CD4-positive, alpha-beta T cell treated with Interleukin-2 at 100 ng/mL for 4 hours (primary cell): ENCODE measurements at places on chromosomes 6 and 20.

DNA sequence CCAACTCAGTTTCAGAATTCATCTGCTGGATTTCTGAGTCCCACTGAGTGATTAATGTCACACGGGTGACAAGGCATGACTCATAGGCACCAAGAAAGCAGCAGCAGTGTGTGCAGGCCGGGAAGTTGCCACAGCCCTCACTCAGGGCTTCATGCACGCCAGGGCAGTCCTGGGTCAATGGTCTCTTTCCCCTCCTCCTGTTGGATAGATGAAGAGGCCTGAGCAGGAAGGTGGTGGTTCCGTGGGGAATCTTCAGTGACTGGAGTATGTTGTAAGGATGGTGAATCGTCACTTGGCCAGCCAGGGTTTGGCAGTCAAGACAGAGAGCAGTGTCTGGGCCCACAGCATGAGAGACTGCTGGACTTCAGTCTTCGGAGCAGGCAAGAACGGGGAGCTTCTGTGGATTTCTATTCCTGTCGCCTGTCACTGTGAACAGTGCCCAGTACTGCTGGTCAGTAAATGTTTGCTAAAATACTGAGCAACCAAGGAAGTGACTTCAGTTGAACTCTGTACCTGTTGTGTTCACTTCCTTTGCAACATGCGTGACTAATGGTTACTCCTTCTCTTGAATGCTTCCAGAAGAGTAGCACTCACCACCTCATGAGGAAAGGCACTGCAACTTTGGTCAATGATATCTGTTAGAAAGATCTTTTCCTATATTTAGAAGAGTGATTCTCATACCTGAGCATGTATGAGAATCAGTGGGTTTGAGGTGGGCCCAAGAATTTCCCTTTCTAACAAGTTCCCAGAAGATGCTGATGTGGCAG is 62.0 kb upstream of the CD93 start:
- no peak for DNase-seq

- DNase-seq = no peak
These were observed 94.9 kb downstream of the CDH4 start for GRCh38 chr20:61346996-61347395.

DNA sequence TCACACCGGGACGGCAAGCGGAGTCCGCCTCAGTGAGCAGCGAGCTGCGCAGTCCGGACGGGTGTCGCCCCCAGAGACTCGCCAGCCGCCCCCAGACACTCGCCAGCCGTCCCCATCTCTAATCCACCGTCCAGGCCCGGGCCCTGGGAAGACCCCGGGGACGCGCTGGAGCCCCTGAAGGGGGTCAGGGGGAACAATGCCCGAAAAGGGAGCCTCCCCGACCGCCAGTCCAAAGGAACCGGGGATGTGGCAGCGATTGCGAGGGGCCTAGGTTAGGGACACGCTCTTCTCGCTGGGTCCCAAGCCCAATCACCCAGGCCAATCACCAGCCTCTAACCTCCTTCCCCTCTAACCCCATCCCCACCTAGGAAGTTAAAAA is 33.1 kb downstream of the TFAP2A start:
- DNase-seq = no peak

DNA sequence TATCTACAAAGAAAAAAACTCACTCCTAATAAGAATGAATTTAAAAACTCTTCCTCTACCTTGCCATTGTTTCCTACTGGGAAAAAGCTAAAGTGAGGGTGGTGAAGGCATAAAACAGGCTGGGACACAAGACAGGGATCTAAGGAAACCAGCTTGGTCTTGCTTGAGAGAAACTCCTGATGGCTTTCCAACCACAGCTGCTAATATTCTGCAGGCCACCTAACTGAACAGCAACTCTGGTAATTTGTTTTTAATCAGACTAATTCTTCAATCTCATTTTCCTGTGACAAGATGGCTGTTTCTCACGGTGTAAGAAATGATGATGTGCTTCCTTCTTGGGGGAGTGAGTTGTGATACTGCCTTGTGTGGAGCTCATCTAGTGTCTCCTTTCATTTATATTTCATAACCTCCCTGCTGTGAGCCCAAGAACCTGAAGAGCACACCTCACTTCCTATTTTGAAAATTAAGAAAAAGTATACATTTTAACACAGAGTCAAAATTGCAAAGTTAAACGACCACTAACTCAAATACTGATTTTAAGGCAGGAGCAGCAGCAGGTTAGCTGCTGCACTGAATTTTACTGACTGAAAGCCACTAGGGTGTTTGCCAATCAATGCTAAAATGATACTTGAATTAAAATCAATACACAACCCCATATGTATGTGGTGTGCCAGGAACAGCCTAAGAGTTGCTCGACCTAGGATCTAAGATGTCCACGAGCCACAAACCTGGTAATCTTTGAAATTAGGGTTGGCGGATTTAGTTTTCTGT is 58.0 kb downstream of the BACH2 start:
- DNase-seq = no peak

GRCh38 chr20:57212534-57213276 is 53.7 kb downstream of the BMP7 start:
- no peak for DNase-seq

DNA sequence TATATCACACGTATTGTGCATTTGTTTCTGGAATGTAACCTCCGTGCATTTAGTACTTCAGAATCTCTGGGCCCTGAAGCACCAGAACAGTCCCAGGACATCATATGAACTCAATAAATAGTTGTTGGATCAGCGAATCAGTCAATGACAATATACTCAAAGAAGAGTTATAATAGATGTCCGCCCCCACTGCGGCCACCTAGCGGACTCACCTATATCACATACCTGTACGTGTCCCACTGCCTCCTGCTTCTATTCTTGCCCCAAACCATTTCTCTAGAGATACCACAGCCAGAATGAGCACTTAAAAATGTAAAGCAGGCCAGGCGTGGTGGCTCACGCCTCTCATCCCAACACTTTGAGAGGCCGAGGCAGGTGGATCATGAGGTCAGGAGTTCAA is 73.9 kb downstream of the DCDC2 start:
- DNase-seq = no peak

GRCh38 chr20:23223908-23224580 is 126.5 kb upstream of the NXT1 start:
- DNase-seq = no peak

DNA sequence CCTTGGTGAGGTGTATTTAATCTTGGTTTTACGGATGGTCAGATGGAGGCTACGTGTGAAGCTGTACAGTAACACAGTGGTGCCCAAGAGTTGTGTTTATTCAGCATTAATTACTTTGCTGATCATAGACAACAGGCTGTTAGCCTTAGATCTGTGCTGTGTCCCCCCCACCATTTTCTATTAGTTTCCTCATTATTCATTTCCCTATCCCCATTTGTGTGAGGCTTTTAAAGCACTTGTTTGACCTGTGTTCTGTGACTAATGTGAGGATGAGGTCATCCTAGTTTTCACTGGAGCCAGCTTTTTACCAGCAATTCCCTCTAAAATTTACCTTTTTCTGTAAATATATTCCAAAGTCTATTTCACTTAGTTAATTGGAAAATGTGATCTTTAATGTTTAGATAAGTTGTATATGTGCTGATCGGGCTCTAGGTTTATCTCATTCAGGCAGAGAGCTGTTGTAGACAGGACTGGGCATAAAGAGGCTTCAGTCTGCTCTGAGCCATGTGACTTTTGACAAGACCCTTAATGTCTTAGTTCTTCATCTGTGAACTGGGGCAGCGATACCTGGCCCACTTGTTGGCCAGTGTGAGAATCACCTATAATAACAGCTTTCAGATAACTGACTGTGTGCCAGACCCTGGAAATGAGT is 8.4 kb downstream of the MAPRE1 start:
- no peak for DNase-seq

DNA sequence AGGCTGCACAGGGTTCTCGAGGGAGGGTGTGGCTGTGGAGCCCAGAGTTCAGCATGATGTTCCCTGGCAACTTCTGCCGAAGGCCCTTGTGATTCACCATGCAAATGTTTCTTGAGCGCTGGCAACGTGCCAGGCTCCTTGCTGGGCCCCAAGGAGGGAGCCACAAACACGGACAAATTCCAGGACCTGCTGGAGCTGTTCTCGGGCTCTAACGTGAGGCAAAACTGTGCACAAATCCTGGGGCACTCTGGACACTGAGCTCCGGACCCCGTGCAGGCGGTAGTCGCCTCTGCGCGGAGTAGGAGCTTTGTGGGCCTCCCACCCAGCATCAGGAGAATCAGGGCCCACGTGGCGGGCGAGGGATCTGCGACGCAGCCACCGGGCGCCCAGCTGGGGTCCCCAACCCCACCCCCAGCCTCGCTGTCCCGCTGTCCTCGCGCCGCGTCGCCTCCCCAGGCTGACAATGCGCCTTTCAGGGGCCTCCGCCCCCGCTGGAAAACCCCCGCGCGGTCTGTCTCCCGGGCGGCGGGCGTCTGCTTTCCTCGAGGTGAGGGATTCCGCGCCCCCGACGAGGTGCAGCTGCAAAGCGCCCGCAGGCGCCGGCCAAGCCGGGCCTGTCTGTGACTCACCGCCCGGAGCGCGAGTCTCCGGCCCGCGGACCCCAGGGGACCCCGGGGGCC is 31.7 kb upstream of the SCUBE3 start:
- no peak for DNase-seq

DNA sequence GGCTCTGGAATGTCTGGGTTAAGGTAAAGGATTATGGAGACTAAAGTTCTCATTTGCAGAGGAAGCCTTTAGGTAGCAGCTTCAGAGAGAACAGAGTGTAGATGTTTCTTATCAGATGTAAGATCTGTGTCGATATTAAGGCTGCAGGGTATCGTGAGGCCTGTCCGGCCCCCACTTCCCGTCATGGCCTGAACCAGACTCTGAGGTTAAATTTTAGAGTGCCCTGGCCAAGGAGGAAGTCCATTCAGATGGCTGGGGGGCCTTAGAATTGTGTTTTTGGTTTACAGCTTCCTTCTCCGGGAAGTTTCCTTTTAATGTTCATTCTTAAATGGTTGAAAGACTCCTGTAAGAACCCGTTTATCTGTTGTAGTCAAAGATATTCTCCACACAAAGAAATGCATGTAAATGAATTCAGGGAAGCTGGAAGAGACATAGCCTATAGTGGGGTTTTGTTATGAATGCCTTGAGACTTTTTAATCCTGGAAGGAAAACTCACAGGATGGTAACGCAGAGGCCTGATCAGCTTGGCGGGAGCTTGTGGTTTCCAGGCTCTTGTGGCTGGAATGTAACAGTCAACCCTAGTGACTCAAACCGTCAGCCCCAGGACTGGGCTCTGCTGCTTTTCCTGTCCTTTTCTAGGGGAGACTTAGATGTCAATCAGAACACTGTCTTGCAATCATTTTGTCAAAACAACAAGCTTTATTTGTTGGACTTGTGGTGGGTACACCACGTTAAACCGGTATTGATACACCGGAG is 34.7 kb downstream of the KIF25 start:
- DNase-seq = no peak

DNA sequence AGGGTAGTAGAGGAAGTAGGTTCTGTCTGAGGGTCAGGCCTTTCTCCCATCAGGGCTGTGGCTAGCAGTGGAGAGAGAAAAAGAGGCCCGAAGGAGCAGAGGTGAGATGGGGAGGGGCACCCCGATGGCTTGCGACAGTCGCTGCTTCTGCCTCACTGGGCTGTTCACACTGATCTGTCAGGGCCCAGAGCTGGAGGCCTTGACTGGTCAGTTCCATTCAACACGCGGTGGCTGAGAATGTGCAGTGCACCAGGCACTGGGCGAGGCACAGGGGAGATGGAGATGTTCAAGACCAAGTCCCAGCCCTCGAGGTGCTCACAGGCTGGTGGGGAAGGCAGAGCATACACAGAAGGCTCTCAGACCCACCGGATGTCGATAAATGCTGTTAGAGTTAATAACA is 21.4 kb downstream of the SLC12A5 start:
- DNase-seq = no peak

GRCh38 chr20:13458860-13459451 is 179.8 kb downstream of the TASP1 start:
- DNase-seq = peak; percentile 4

- no peak for DNase-seq
These were observed 13.9 kb downstream of the NT5E start for GRCh38 chr6:85463621-85464259.

- no peak for DNase-seq
These were observed 1.4 kb upstream of the ZNF217 start for GRCh38 chr20:53595018-53595378.

- DNase-seq = no peak
These were observed 53.5 kb downstream of the TRPC4AP start for GRCh38 chr20:35039146-35039545.

DNA sequence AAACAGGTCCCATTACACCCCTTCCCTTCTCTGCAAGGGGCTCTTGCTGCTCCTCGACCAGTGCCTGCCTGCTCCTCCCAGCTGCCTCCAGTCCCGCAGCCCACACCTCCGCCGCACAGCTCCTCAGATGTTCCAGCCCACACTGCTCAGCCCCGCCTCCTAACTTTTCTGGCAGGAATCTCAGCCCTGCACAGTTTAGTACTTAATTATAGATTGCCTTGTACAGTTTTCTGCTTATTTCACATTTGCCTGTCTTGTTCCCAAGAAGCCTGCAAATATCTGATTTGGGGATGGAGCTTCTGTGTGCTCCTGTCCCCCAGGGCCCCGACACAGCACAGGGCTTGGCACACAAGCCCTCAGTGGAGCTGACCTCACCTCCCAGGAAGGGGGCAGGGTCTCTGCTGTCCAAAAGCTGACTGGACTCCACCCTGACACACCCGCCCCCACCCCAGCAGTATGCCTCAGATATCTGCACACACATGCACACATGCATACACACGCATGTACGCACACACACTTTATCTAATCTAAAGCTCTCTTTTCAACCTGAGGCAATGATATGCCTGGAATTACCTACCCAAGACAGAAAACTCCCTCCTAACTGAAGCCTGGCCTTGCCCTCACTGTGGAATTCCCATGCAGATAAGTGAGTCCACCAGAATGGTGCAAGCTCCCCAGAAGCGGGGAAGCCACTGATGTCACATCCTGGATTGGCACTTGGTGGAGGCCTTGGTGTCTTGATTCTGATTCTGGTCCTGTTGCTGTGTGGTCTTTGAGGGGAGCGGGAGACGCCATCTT is 1.2 kb upstream of the PNPLA1 start:
- no peak for DNase-seq

- DNase-seq = peak; percentile 49
These were observed 6.2 kb downstream of the LINC00237 start for GRCh38 chr20:21099751-21100577.

- DNase-seq = no peak
These were observed 10.0 kb downstream of the PCK1 start for GRCh38 chr20:57570920-57571319.

- DNase-seq = no peak
These were observed 1.5 kb downstream of the DLL1 start for GRCh38 chr6:170289180-170289931.

DNA sequence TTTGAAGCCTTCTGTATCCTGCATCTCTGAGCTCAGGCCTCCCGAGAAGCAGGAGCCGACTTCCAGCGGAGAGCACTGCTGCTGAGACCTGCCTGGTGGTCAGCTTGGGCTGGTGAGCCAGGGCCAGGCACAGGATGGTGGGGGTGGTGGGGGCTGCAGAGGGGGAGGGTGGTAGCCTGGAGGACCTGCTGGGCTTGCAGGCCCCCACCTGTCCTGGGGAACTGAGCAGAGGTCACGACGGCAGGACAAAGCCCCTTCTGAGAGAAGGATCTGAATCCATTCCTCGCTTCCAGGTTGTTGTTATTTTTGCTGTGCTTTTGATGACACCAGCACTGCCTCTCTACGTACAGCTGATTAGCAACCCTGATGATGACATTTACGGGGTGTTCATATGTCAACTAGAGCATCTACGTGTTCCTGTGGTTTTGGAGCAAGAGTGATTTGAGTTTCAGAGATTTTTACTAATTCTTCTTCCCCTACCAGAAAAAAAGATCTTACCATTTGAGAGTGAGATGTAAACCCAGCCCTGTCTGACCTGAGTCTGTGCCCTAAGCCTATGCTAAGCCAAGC is 35.7 kb upstream of the CD93 start:
- DNase-seq = no peak

GRCh38 chr6:15044146-15044882 is 201.6 kb upstream of the JARID2 start:
- DNase-seq = no peak
